ENCODE measurements at places on chromosomes 5 and 9. TPM values are rescaled to one million over a fixed set of nuclear protein-coding genes. Genes with fewer than 3 reads are reported as not detected.
A peak's percentile ranks its signal among the peaks of the same experiment; 100 is the strongest.

DNA sequence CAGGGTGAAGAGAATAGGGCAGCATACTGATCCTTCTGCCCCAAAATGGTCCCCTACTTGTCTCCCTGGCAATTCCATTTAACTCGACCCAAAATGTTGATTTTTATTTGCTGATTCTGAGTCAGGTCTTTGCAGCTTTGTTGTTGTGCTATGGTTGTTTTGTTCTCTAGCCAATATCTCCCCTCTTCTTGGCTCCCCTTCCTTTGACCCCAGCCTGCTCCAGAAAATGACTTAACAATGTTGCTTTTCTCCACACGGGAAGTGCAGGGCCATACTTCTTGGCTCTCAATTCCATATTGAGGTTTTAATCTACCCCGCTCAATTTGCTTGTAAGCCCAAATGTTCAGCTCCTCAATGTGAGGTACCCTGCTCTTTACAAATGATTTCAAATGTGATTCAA is 330.0 kb downstream of the RASEF start:
- DNase-seq: no peak

The ZNF474 gene
- polyA plus RNA-seq: not detected

The TRIM7 gene
- polyA plus RNA-seq: 4.4 TPM

The SPATA31C1 gene
- not detected for polyA plus RNA-seq

- DNase-seq: no peak
Measured at GRCh38 chr5:53448851-53449250, 31.6 kb upstream of the FST start.

GRCh38 chr5:36741128-36741527 is 134.7 kb downstream of the SLC1A3 start:
- DNase-seq: no peak

- peak; percentile 41 for DNase-seq
Measured at GRCh38 chr5:151318850-151319732, 15.5 kb upstream of the SLC36A3 start.

The FBP2 gene
- not detected for polyA plus RNA-seq

DNA sequence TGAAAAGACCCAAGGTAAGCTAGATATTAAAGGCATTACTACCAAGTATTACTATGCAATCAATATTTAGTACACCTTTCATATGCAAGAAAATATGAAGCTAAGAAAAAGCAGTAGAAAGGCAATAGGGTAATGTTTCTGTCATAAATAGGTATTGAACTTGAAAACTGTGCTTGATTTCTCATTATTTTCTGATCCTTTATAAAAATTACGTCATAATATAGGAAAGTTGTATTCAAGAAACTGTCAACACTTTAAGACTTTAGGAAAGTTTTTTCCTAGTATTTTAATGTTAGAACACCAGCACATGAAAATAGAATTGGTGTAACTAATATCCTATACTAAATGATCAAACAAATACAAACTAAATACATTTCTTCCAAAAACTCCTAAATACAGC is 133.2 kb downstream of the EDIL3 start:
- no peak for DNase-seq

The TNFSF8 gene
- polyA plus RNA-seq: 0.18 TPM

DNA sequence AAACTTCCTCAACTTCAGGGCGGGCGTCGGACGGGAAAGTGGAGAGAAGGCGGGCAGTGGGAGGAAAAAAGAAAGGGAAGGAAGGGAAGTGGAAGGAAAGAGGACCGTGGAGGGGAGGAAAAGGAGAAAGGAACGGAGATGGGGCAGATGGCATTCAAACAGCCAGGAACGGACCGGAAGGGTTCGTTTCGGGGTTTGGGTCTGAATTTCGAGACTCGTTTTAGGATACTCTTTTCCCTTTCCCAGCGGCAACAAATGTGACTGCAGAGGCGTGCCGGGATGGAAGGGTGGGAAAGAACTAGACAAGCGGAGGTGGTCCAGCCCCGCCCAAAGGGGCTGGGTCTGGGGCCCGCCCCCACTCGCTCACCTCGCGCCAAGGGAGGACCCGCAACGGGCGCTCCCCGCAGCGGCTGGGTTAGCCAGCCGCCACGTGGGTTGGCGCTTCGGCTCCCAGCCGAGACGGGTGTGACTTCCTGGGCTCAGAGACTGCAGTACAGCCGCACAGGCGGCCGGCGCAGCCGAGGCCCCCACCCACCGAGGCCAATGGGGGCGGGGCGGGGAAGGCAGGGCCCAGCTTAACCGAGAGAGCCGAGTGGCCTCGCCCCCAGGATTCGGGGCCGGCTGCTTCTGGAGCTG is 2.7 kb downstream of the VCAN start:
- DNase-seq: peak; percentile 96

The F2R gene
- 4.3 TPM for polyA plus RNA-seq

DNA sequence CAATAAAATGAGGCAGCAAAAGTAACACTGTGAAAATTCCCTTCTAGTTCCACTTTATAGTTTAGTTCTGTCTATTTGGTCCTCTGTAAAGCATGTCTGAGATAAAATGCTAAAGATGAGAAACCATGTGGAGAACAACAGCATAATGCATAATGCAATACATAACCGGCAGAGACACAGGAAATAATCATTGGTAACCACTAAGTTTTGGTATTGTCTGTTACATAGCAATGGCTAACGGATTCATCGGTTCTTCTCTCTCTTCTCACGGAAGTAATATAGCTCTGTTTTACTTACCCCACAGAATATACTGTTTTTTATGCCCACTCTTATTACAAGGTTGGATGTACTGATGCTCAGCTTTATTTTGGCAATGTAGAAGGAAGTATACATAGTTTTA is 158.9 kb downstream of the FAM174A start:
- no peak for DNase-seq

The IFNA13 gene
- not detected for polyA plus RNA-seq

DNA sequence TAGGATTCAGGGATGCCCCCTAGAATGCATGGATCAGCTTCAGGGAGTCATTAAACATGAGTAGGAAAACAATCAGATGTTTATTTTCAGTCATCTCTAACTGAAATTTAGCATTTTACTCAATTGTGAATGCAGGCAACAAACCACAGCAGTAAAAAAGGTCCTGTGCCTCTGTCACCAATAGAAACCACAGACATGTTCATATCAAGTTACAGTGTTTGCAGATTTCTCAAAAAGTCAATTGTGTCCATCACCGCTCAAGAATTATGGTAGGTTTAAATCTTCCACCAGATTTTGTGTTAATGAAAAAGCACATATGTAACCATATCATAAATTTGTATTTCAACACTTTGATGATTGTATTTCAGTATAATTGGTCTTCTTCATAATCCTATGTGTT is 68.4 kb upstream of the SLC1A1 start:
- no peak for DNase-seq

DNA sequence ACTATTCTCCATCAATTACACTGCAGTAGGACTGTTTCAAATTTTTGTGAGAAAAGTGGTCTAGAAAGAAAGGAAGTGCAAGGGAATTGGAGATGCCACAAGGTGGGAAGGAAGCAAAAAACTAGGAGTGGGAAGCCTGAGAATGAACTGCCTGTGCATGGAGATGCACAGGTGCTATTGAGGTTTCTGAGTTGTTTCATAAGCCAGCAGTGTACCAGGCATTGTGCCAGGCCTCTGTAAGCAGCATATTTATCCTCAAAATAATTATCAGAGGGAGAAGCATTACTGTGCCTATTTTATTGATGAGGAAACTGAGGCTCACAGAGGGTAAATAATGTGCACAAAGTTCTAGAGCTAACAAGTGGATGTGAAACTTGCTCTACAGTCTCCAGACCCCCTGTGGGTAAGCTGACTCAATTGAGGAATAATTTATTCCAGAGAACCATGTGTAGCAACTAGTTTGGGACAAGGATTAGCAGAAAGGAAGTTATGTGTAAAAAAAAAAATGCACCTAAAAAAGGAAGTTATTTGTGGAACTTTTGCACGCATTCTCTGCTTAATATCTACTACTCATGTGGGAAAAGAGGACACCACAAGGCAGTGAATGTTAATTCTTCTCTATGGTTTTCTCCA is 96.7 kb downstream of the SNCAIP start:
- no peak for DNase-seq

DNA sequence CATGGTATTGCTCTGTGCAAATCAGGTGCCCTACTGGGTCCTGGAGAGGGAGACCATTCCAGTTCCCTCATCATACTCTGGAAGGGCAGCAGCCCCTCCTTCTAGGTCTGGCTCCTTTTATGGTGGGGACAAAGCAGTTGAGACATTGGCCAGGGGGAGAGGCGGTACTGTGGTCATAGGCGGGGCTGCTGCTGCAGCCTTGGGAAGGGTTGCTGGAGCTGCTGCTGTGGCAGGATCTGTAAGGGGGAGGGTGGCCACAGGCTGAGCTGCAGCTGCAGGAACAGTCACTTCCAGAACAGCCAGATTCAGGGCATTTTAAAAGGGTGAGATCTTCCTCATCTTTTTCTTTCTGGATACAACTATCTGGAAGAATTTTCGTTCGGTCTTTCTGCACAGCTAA is 233.0 kb upstream of the SGCD start:
- DNase-seq: no peak

The HAVCR2 gene
- polyA plus RNA-seq: 1.8 TPM

DNA sequence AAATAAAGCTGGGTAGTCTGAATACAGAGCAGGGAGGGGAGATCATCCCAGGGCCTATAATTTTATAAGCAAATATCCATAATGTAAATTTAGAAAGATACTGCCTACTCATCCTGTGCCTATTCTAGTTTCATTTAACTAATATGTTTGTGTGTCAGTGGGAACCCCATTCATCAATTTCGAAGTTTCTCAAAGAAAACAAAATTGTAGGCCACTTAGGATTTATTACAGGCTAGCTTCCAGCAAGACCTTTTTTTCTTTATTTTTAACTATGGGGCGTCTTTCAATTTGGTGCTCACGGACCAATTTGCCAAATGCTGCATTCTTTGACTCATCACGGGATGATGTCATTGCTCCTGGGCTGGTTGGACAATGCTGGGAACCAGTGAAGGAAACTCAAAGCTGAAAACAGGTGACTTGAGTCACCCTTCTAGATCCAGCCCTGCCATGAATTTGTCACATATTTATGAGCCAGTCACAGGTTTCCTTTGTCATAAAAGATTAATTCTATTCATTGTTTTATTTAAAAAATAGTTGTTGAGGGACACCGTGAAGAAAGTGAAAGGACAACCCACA is 13.4 kb downstream of the PCSK5 start:
- DNase-seq: no peak

GRCh38 chr9:133327834-133328484 is 8.0 kb downstream of the SURF6 start:
- no peak for DNase-seq

GRCh38 chr9:2691212-2691611 is 26.1 kb upstream of the KCNV2 start:
- no peak for DNase-seq

GRCh38 chr9:86945728-86946200 is 1.5 kb downstream of the GAS1 start:
- peak; percentile 74 for DNase-seq

DNA sequence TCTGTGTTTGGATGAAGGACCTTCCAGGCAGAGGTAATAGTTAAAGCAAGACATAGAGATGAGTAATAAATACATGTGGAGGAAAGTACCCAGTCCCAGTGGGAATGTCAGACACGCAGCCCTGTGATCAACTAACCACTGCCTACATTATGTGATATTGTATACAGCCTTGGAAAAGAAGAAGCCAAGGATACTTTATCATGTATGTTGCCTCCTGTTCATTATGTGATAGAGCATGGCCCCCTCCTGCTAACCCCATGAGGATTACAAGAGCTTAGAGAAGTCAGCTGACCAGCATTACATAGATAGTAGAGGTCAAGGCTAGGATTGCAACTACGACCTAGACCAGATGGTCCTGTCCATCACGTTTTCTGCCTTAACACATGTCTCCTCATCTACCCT is 497.0 kb upstream of the TNC start:
- no peak for DNase-seq

The KCNV2 gene
- polyA plus RNA-seq: not detected

DNA sequence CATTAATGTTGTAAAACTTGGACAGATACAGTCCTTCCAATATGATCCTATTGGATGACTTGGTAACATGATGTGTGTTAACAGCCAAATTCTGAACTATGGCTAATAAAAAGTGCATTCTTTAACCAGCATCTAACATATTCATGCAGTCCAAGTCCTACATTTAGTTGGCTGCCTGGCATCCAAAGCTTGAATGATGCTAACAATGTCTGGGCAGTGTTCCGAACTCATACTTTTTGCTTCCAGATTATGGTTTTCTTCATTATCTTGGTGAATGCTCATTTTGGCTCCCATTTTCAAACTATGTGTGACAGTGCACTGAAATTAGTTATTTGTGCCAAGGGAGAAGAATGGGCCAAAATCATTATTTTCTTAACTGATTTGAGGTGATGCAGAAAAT is 2.8 kb downstream of the FAM174A start:
- DNase-seq: no peak

GRCh38 chr5:134092875-134093274 is 21.6 kb upstream of the TCF7 start:
- DNase-seq: no peak

DNA sequence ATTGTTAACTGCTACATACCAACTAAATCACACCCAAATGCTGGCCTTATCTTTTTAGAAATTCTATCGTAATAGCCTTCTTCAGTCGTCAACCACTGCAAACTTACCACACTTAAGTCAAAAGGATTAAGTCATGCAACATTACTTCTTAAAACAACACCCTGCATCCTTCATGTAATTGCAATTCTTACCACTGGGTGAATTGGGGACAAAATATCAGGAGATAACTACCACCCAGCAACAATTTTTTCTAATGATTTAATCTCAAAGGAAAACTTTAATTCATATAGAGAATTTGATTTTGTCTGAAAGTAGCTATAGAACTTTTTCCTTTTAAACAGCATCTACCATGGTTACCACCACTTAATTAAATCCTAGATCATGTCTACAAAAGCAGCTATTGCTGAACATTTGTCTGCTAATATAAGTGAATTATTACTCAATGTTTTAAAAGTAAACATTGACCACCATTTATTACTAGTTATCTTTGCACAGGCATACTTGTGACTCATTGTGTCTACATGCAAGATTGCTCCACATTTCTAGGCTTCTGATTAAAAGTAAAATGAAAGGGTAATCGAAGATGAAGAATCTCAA is 10.5 kb downstream of the MLLT3 start:
- no peak for DNase-seq

DNA sequence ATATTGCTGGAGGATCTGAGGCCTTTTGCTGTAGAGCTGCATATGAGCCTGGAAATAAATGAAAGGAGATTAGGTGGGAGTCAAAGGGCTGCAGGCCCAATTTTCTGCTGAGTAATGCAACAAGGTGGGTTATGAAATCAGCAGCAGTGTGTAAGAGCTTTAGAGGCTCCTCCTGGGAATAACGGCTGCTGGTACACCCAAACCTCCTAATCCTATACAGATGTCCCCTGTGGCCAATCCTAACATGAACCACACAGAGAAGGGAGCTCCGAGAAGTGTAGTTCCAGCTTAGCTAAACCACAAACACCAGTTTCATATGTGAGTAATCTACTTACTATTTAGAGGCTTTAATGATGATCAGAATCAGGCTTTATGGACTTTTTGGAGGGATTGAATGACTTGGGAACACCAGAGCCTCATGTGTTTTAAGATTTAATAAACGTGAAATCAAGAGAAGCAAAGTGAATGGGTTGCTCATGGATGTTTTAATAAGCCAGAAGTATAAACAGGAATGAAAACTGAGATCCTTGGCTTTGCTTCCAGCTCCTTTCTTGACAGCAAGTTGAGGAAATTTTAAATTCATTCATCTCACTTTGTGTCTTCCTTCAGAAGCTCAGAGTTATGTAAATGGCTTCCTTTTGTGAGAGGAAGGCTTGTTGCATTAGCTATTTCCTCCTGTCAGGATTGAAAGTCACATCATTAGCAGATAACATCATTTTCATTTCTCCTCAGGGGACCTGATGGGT is 437.5 kb downstream of the TMEM232 start:
- DNase-seq: no peak

Data from right cardiac atrium (tissue), 5 donors.